ENCODE measurements at places on chromosomes 2 and 18.

GRCh38 chr2:17759805-17760204 lies 5.9 kb downstream of the GEN1 start:
- no peak for DNase-seq

DNA sequence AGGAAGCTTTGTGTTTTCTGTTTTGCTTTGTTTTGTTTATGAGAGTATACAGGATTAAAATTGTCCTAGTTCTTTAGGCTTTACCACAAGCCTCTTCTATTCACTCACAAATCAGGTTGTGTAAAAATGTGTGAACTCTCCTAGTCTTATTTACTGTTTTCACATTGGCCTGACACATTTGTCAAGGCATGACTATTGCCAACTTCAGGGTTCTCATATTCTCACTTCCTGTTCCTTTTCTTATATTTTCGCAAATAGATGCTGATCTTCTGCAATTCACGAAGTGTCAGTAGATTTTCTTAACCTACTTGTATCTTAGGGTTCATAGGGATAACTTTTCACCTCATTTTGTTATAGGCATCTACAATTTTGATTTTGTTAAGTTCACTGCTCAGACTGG lies 67.1 kb downstream of the CCDC102B start:
- no peak for DNase-seq

DNA sequence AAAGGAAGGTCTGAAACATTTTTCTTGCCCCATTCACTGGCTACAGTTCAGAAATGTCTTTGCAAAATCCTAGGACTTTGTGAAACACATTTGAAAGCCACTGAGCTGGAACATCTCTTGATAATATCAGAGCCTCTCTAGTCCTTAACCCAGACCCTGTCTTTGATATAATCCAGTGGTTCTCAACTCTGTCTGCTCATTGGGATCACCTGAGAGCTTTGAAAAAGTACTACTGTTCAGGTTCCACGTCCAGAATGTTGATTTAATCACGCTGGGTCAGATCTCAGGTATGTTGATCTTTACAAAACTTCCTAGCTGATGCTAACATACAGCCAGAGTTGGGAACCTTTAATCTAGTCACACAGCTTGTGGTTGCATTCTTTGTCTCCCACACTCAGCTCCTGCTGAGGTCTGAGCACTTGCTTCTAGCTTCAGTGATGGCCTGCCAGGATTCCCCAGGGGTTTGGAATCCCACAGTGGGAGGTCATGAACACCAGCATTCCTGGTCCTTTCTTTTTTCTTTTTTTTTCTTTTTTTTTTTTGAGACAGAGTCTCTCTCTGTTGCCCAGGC lies 262.7 kb downstream of the SETBP1 start:
- no peak for DNase-seq

DNA sequence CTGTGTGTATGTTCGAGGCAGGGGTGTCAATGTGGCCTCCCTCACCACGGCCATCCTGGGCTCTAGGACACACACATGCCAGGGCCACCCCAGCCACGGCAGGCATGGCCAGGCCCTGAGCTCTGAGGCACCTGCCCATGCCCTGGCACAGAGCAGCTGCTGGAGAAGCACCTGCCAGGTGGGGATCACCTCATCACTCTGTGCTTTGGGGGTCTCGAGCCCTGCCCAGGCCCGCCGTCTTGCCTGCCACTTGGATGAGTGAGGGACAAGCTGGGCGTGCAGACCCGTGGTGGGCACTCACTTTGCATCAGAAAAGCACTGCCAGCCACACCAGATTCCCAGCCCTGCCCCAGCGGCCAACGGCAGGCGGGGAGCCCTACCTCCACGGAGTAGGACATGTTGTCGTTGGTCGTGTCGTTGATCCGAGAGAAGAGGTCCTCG lies 33.1 kb downstream of the KIF1A start:
- DNase-seq: no peak

GRCh38 chr2:159807183-159808031 lies 9.4 kb upstream of the CD302 start:
- DNase-seq: no peak

- no peak for DNase-seq
These were observed 82.3 kb downstream of the VAPA start for GRCh38 chr18:9996094-9996493.

GRCh38 chr18:55376387-55376786 lies 211.6 kb downstream of the TCF4 start:
- DNase-seq: no peak

DNA sequence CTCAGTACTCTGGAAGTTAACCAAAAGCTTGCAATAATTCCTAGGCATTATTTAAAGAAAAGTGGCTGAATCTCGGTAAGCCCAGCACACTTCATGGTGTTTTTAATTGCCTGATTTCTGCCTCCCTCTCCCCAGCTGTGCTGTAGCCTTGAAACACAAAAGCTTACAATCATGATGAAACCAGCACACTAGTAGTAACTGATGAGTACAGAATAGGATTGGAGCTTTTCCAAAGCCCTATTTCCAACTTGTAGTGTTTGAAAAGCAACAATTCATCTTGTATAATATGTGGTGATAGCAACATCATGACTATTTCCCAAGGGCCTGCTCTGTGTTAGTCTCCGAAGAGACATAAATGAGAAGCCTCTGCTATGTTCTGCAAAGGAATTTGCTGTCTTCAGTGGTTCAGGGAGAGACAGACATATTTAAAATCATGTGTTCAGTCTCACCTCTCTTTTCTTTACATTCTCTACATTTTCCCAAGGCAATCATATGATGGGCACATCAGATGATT lies 1015.0 kb downstream of the BCL11A start:
- no peak for DNase-seq

DNA sequence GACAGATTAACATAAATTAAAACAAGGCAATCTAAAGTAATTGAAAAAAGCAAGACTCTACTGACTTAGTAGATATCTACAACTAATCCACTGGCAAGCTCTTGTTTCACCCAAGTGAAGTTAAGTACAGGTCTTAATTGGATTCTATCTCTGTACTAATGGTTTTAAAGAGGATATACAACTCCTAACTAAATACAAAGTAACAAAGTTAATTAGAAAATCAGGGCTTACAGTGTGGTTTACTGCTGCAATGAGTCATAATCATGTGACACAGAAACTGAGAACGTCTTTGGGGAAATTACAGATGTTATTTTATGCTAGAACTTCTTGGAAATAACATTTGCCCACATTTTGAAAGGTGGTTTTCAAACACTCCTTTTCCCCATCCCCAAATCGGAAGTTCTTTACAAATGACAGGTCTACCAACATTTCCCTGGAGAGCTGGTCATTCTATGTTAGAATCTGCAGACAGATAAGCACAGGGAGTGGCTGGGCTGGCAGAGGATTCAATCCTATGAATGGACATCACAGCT lies 245.3 kb downstream of the STK39 start:
- no peak for DNase-seq

GRCh38 chr2:160752475-160753330 lies 259.1 kb upstream of the RBMS1 start:
- no peak for DNase-seq

- DNase-seq: no peak
These were observed 35.1 kb downstream of the KCNJ13 start for GRCh38 chr2:232741294-232741693.

DNA sequence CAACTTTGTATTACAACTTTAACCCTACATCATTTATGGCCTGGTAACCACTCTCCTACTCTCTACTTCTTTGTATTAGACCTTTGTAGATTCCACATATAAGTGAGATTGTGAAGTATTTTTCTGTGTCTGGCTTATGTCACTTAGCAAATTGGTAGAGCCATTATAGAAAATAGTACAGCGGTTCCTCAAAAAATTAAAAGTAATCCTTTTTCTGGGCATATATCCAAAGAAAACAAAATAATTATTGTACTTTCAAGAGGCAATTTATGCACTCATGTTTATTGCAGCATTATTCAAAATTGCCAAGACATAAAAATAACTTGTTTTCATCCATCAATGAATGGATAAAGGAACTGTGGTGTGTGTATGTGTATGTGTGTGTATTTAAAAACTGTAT lies 537.5 kb upstream of the FSIP2 start:
- DNase-seq: no peak

DNA sequence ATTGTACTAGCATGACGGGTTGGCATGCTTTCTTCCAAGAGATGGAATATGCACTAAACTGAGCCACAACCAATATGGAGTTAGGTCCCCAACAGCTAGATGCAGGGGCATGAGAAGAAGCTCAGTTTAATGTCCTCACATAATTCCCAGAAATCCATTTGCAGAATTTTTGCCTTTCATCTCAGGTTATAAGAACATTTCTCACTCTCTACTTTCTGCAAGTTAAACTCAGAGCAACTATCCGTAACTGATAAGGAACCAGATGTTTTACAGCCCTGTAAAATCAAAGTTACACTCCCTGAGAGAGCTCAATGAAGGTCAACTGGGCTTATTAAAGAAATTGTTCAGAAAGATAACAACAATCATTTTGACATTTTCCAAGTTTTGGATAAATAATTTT lies 30.7 kb downstream of the COPS8 start:
- no peak for DNase-seq

DNA sequence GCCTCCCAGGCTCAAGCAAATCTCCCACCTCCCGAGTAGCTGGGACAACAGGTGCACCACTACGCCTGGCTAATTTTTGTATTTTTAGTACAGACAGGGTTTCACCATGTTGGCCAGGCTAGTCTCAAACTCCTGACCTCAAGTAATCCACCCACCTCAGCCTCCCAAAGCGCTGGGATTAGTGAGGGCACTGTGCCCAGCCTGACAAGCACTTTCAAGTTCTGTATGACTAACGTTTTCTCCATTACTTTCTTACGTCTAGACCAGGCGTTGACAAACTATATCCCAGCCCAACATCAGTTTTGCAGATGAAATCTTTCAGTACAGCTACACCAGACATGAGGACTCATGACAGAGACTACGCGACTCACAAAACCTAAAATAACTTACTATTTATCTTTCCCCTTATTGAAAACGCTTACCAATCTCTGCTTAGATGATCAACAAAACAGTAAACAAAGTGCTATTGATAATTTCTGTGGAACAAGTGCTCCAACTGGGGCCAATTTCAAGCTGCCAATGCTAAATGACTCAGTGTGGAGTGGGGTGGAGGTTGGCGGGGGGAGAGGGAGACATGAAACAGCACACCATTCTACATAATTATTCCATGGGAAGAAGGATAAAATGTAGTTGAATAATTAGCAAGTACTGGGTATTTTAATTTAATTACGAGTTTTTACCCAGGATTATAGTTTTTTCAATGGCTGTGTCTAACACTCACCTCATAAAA lies 59.1 kb downstream of the SAP130 start:
- DNase-seq: no peak

DNA sequence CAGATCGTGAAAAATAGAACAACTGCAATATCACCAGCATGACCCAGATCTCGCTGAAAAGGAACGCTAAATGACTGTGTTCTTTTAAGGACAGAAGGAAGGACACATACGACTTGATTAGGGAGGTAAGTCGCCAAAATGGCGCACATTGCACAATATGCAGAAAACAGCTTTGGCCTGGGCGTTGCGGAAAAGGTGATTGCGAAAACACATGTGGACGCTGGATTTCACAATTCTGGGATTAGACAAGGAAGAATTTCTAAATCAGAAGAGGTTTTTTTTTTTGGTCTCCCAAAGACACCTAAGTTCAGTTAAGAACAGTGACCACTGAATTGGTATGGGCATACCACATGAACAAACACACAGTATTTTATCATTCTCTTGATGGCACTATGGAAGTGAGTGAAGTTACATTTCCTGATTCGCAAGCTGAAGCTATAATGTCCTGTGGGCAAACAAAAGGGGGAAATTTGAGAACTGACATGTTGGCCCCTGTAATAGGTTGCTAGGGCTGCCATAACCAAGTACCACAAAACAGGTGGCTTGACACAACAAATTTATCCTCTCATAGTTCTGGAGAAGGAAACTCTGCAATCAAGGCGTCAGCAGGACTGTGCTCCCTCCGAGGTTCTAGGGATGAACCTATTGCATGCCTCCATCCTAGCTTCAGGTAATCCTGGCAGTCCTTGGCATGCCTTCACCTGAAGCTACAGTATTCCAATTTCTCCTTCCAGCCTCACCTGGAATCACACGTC lies 25.8 kb upstream of the ERICH2 start:
- DNase-seq: no peak

DNA sequence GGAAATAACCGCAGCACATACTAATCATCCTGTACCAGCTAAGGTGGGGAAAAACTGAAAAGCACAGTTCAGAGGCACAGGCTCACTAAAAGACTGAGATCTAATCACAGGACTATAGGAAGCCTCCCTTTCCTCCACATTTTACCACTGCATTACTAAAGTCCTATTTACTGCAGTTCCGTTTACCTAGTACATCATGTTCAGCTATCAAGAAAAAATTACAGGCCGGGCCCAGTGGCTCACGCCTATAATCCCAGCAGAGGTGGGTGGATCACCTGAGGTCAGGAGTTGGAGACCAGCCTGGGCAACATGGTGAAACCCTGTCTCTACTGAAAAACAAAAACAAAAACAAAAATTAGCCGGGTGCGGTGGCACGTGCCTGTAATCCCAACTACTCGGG lies 11.0 kb upstream of the NBEAL1 start:
- DNase-seq: no peak

GRCh38 chr18:39994498-39994897 lies 1960.5 kb upstream of the PIK3C3 start:
- DNase-seq: no peak

DNA sequence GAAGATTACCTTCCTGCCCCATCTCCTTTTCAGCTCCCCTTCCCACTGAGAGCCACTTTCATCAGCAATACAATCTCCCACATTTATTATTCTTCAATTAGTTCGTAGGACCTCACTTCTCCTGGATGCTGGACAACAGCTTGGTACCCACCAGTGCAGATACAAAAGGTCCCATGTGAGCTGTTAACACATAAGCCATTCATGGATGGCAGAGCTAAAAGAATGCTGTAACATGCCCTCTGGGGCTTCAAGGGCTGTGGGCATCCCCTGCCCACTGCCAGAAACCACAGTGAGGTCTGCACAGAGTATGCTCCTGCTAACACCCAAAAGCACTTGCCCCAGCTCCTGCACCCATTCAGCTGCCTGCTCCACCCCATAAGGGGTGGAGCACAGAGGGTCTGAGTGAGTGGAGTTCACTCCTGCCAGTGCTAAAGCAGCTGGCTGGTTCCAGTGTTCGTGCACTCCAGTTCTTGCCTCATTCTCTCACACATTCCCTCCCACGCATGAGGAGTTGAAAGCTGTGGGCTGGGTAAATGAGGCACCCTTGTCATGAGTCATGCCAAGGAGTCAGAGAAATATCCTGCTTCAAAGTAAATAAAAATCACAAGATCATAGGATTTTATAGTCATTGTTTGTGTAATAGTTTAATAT lies 305.9 kb upstream of the TMEFF2 start:
- DNase-seq: no peak

GRCh38 chr2:105858868-105859693 lies 114.4 kb downstream of the NCK2 start:
- DNase-seq: no peak
